ENCODE measurements at places on chromosomes 2 and 18. TPM values are rescaled to one million over a fixed set of nuclear protein-coding genes. Genes with fewer than 3 reads are reported as not detected.

MALT1 gene
- 11.1 TPM for total RNA-seq

TUBB8B gene
- not detected for total RNA-seq

EGR4 gene
- total RNA-seq, result 0.43 TPM

UPP2 gene
- not detected for total RNA-seq

OTX1 gene
- 2.4 TPM for total RNA-seq

LIMS4 gene
- total RNA-seq, result 0.62 TPM

ADNP2 gene
- total RNA-seq, result 9.9 TPM

THSD7B gene
- not detected for total RNA-seq

TMEM169 gene
- 0.35 TPM for total RNA-seq

ZNF804A gene
- not detected for total RNA-seq

TUBA3D gene
- total RNA-seq, result 1.7 TPM

SCN9A gene
- total RNA-seq, result 4.8 TPM

HOXD8 gene
- 5.1 TPM for total RNA-seq

ST8SIA5 gene
- total RNA-seq, result not detected

All from A549 treated with ZK216348 at 1 μM for 4 hours (cell line).